ENCODE measurements at places on chromosomes 5 and 9.
A peak's percentile ranks its signal among the peaks of the same experiment; 100 is the strongest.

GRCh38 chr5:10459080-10460055 is 17.7 kb downstream of the ROPN1L start:
- no peak for DNase-seq

GRCh38 chr9:77811832-77812231 is 163.7 kb upstream of the GNA14 start:
- DNase-seq, result no peak

GRCh38 chr9:94812343-94812742 is 85.8 kb downstream of the AOPEP start:
- DNase-seq, result peak; percentile 74

DNA sequence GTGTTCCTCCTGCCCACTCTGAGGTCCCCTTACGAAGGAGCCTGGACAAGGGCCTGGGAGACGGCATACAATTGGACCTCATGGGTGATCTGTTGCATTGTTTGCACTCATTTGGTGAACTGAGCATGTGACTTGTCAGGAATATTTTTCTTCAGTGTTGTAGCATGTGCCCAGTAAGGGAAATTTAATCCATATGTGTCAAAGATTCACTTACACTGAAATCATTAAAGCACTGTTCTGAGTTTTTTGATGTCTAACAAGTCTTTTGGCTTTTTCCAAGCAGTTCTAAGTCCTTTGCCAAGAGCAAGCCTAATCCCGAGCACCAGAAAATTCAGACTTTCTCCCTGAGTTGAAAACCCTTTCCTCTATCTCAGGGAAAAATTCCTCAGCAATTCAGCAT is 61.6 kb upstream of the RPS23 start:
- no peak for DNase-seq

DNA sequence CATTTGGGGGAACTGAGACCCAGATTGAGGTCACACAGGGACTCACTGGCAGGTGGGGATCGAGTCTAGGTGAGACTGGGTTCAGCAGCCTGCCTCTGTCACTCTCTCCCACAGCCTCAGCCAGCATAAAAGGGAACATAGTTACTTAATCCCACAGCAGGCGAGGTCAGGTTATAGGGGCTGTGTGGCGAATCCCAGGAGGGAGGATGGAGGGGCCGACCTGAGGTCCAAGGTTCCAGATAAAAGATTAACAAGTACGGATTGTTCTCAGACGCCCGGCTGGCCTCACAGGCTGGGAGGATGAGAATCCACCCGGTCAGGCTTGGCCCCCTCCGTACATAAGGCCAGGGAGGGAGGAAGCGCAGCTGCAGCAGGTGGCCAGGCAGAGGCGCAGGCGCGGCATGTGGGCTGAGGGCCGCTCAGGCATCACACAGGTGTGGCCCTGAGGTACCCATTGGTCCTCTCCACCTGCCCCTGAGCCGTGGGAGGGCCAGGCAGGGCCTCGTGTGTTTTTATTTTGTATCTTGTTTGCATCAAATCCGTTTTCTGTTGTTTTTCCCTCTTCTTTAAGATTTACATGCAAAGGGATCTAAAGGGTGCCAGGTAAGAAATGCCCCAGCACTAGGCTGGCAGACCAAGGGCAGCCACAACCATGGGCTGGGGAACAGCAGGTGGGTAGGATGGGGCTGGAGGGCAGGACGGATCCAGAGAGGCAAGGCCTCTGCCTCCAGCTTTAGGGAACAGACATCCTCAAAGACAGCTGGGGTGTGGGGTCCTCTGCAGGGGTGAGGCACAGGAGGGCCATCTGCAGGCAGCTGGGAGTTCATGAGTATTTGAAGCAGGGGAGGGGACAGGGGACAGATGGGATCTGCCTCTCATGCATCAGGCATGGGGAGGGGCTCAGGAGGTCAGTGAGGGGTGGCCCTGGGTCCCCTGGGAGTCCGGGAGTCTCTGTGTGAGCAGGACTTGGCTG is 3.6 kb downstream of the SUSD3 start:
- no peak for DNase-seq

DNA sequence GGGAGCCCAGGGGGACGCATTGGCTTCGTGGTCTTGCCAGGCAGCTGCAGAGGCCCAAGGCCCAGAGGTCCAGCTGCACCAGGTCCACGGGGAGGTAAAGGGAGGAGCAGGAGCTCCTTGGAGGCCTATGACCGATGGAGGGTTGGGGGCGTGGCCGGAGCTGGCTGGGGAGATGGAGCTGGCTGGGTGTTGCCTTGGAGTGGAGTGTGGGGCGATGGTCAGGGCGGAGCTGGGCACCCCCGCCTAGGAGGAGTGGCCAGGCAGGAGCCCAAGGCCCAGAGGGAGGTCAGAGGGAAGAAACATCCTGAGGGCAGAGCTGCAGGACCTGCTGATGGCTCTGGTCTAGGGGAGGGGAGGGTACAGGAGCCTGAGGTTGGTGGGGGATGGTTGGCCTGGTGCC is 44.6 kb downstream of the KCNT1 start:
- no peak for DNase-seq

GRCh38 chr5:66494437-66494836 is 101.8 kb upstream of the MAST4 start:
- DNase-seq, result no peak

- DNase-seq, result no peak
Observed at GRCh38 chr9:132369421-132369820, 14.6 kb upstream of the SETX start.

DNA sequence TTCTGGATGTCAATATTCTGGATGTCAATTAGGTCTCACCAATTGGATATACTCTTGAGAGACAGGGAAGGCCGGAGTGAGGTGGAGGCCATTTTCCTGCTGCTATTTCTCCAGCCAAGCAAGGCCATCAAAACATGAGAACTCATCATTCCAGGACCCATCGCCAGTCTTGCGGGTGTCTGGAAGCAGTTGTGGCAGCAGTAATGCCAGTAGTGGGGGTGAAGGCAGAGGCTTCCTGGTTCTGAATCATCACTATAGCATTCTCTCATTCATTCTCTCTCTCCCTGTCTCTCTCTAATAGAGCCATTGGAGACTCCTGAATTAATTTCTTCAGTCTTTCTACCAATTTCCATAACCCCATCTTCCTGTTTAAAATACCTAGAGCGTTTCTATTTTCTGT is 71.8 kb downstream of the EGFLAM start:
- peak; percentile 19 for DNase-seq

DNA sequence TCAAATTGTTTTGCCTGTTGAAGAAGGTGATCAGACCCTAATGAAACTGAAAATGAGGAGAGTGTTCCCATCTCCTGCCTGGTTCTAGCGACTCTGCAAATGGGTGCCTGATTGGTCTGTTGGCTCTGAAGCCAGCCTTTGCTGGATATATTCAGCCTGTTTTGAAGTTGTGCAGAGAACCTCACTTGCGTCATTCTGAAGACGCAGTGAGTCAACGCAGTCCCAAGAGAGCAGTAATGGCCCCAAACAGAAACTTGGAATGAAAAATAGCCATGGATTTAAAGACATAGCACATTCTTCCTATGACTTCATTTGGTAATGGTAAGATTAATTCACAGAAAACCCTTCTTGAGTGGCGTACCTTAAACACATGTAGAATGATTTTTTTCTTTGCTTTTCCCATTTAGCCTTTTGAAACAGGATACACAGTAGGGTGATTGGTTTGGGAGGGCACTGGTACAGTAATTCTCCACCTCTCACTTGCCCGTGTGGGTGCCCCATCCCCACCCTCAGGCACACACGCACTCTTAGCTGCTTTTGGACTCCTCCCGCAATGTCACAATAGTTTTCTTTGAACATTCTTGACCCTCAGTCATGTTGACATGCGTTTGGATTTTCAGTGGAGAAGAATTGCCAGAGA is 54.1 kb upstream of the ABL1 start:
- peak; percentile 96 for DNase-seq

- DNase-seq, result no peak
Observed at GRCh38 chr9:4670591-4670990, 4.3 kb upstream of the SPATA6L start.

DNA sequence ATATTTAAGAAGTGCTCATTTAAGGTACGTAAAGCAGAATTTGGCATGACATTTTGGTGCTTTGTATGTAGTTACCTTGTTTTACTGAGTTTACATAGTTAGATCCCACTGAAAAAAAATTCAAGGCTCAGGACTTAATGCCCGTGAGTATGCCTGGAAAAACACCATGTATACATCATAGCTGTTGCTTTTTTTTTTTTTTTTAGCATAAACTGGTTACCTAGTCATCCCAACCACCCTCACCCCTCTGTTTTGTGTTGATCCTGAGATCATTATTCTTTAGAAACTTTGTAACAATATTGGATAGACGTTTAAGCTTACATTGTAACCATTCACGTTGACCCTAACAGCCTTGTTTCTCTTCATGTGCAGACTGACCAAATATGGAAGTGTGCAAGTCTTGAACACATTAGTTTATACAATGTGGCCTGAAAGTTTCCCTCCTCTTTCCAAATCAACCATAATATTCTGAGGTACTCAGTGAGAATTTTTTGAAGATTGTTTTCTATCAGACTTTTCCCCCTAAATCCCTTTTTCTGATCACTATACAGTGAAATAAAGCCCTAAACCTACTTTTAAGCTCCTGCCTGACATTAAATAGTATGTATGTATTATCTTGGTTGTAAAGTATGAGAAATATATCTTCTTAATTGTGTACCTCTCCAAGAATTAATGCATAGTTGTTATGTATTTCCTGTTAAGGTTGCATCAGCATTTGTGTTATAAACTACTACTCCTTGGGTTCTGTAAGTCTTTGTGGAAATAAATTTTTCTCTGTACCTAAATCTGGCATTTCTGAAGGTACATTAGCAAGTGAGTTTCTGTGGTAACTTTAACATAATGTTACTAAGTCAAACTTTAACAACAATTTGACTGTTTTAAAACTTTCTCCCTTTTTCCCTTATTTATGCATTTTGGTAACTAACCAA is 4.4 kb downstream of the RABGAP1 start:
- no peak for DNase-seq

Measured in astrocyte of the spinal cord (primary cell).